ENCODE measurements at places on chromosomes 1 and 21. TPM values are rescaled to one million over a fixed set of nuclear protein-coding genes. Genes with fewer than 3 reads are reported as not detected.

The MPL gene
- total RNA-seq = not detected

The UFC1 gene
- total RNA-seq = 70.3 TPM

The C1orf87 gene
- total RNA-seq = 1.0 TPM

The ARHGEF11 gene
- 24.7 TPM for total RNA-seq

The EPS15 gene
- 26.9 TPM for total RNA-seq

The CLCA4 gene
- not detected for total RNA-seq

The CRP gene
- not detected for total RNA-seq

The UBE2J2 gene
- total RNA-seq = 59.0 TPM

The CYP4A11 gene
- not detected for total RNA-seq

The EYA3 gene
- total RNA-seq = 10.9 TPM

The NUF2 gene
- 11.2 TPM for total RNA-seq

The ATP1A4 gene
- not detected for total RNA-seq

The PWP2 gene
- 4.8 TPM for total RNA-seq

The C1orf226 gene
- 1.7 TPM for total RNA-seq

The CFAP107 gene
- total RNA-seq = not detected

The PLA2G2A gene
- not detected for total RNA-seq

The SLC22A15 gene
- total RNA-seq = 0.32 TPM

The FCRL6 gene
- total RNA-seq = not detected

The NES gene
- total RNA-seq = 34.3 TPM

The PDPN gene
- total RNA-seq = 15.3 TPM

The OR6K2 gene
- not detected for total RNA-seq

The CRNN gene
- total RNA-seq = not detected

The RUNX1 gene
- 23.8 TPM for total RNA-seq

The OPRD1 gene
- 0.16 TPM for total RNA-seq

The ANXA9 gene
- total RNA-seq = 0.13 TPM

The ETV3L gene
- total RNA-seq = not detected

The FTCD gene
- not detected for total RNA-seq

The GUCA2B gene
- total RNA-seq = not detected

The JAM2 gene
- 3.0 TPM for total RNA-seq
